ENCODE measurements at places on chromosomes 3 and 15.

GRCh38 chr15:37693926-37694325, 240.5 kb upstream of the TMCO5A start:
- DNase-seq = no peak

DNA sequence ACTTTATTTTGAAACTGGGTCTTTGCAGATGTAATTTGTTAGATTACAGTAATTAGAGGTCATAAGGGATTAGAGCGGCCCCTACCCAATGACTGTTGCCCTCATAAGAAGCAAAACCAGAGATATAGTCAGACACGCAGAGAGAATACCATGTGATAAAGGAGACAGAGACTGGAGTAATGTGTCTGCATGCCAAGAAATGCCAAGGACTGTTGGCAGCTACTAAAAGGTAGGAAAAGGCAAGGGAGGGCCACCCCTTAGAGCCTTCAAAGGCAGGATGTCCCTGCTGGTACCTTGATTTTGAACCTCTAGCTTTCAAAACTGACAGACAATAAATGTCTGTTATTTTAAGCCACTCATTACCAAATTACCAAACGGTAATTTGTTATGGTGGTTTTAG, 548.2 kb downstream of the FHIT start:
- DNase-seq = no peak

DNA sequence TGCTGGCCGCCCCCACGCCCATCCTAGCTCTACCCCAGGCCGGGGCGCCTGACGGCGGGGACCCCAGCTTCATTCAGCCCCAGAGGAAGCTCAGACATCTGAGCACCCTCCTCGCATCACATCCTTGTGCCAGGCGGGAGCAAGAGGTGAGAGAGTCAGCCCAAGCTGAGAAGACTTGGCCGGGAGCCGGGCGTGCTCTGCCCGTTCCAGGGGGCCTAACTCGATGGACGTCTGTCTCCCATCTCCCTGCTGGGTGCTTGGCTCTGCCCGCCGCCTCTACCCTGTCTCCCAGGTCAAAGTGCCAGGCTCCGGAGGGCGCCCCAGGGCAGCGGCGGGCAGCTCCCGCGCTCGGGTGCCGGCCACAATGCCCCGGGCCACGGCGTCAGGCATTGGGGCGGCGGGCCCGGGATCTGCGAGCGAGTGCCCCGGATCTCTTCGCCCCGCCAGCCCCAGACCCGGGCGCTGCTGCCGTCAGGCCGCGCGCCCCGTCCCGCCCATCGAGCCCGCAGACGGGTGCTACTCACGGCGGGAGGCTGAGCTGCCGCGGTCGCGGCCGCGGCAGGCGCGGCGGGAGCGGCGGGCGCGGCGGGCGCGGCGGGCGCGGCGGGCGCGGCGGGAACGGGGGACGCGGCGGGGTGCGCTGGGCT, 388 bp downstream of the DAPK2 start:
- DNase-seq = no peak

GRCh38 chr3:15102836-15103235, 3.9 kb upstream of the RBSN start:
- DNase-seq = no peak

- DNase-seq = no peak
These were observed 2.4 kb upstream of the MAGI1 start for GRCh38 chr3:66041116-66041515.

DNA sequence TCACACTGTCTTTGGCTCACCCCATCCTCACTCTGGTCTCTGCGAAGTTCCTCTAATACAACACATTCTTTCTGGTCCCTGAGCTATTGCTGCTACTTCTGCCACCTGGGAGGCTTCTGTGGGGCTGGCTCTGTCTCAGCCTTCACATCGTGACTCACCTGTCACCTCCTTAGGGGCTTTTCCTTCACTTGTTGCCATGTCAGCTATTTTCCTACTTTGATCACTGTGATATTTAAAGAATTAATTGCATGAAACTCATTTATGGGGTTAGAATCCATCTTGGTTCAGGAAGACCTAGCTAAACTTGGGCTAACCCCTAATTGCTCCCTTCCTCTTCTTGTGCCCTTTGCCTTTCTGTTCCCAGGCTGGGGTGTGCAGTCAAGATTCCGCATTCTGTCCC, 346.9 kb downstream of the WDR72 start:
- DNase-seq = no peak

DNA sequence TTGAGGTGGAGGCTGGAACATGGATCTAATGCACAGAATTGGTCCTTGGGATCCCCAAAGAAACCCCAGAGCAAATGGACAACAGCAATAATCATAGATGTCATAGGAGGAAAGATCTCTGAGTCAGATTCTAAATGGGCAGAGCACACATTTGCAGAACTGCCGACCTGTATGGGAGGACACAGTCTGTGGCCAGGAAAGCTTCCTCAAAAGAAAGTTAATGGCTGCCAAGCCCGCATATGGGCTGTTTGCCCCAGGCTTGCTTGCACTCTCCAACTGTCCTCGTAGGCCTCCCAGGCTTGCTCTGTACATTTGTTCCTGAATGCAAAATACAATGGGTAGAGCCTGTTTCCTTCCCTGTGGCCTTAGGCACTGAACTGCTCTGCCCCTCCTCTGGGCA, 102.0 kb upstream of the PLXNA1 start:
- DNase-seq = no peak

DNA sequence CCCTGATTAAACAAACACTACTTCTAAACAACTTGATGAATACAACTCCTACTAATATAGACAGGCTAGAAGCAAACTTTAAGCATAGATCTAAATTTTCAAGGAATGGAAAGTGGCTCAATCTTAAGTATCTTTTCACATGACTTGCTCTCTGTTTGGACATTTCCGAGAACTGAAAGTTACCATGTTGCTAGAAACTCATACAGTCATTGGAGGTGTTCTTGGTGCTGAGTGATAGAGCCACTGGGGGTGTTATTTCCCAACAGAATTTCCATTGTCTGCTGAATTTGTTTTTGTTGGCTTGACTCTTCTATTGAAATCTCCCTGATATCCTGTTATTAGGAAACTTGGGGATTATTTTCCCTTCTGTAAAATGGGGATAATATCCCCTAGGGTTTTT, 264.5 kb upstream of the RASGRP1 start:
- no peak for DNase-seq

- no peak for DNase-seq
These were observed 110.6 kb upstream of the TSPAN3 start for GRCh38 chr15:77181305-77182074.

DNA sequence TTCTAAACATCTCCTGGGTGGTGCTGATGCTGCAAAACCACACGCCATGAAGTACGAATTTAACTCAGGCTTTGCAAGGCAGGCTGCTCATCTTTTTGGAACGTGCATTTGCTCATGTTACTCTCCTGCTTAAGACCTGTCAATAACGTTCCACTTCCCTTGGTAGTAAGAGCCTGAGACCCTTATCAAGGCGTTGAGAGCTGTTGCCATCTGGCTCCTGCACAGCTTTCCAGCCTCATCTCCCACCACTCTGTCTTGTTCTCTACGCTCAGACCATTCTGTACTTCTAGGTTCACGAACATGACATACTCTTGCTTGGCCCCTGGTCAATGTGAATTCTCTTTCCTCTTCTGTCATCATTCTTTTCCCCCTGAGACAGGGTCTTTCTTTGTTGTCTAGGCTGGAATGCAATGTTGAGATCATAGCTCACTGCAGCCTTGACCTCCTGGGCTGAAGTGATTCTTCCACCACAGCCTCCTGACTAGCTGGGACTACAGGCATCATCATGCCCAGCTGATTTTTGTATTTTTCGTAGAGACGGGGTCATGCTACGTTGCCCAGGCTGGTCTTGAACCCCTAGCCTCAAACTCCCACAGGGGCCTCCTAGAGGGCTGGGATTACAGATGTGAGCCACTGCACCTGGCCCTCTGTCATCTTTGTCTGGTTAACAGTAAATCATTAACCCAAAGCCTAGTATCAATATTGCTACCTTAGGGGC, 202.8 kb downstream of the CADPS start:
- no peak for DNase-seq

- no peak for DNase-seq
These were observed 14.8 kb upstream of the CX3CR1 start for GRCh38 chr3:39294446-39295183.

DNA sequence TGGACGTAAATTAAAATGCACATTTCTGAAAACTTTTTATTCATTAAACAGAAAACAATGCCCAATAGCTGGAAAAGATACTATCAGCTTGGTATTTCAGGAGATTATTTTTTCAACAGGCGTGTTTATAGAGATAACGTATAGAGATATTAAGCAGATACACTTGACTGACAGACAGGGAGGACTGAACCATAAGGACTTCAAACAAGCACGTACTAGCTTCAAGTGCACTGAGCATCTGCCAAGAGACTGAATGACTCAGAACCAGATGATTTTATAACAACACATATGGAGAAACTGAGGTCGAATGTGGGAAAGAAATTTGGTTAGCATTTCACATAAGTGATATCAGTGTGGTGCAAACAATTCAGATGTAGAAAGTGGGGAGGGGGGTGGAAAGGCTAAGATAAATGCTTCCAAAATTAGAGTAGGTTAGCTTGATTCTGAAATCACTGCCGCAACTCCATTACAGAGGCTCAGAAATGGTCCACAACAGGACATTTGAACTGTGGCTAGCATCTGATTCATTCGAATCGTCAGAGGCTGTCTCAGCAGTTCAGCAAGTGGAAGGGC, 103.5 kb downstream of the SEMA6D start:
- DNase-seq = no peak

DNA sequence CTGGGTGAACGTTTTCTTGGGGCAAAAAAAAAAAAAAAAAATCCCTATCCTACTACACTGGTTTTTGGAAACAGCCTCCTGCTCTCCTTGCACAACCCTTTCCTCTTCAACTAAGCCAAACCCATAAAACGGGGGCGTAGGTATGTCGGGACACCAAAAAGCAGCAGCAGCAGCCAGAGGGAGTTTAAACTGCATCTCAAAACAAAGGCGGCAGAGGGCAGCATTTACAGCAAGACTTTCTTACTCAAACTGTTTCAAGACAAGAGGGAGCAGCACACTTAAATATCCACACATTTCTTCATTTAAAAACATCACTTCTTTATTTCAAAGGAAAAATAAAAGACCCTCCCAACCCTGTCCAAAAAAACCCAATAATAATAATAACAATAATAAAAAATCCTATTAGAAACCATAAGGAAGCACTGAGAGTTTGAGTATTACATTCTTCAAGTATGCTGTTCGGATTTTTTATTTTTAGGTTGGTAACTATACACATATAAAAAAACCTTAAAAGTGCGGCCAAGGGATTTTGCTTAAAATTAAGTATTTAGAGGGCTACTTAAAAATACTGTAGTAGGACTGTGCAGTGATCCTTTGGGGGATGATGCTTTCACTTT, 43.9 kb upstream of the PLXND1 start:
- DNase-seq = no peak

- DNase-seq = no peak
These were observed 39.6 kb downstream of the TLE3 start for GRCh38 chr15:70057931-70058641.

DNA sequence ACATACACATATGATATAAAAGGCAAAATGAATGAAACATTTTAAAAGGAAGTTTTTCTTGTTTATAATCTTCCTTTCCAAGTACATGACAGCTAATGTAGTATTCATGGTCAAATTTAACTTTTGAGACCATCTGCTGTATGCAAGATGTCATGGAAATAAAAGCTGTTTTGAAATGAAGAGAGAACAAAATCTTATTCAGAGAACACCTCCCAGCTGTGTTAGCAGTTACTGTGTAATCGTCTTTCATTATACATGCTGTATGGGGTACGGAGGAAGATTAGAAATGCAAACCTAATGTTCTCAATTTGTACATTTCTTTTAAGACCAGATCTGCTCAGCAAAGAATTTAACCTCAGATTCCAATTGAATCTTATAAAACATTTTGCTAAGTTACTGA, 1182.3 kb downstream of the OTOL1 start:
- DNase-seq = no peak

- DNase-seq = no peak
These were observed 646.4 kb upstream of the ADAMTS9 start for GRCh38 chr3:65334045-65334665.

DNA sequence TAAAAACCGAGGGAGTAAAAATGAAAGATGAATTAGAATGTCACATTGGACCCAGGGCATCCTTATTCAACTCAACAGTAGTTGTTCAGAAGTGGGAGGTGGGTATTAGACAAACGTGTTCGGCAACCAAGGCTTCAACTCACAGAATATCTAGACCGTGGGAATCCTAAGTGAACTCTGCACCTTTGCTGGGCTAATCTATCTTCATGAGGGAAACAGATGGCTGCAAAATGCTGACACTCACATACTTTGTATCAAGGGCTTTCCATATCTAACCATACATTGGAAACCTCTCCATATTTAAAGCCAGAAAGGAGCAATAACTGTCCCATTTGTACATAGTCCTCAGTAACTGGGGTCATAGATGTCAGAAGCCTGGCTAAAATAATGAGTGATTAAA, 20.9 kb downstream of the PLSCR1 start:
- no peak for DNase-seq

- no peak for DNase-seq
These were observed 41.1 kb downstream of the IGF1R start for GRCh38 chr15:98689431-98689861.

- DNase-seq = no peak
These were observed 15.6 kb downstream of the CHST2 start for GRCh38 chr3:143135150-143135549.

DNA sequence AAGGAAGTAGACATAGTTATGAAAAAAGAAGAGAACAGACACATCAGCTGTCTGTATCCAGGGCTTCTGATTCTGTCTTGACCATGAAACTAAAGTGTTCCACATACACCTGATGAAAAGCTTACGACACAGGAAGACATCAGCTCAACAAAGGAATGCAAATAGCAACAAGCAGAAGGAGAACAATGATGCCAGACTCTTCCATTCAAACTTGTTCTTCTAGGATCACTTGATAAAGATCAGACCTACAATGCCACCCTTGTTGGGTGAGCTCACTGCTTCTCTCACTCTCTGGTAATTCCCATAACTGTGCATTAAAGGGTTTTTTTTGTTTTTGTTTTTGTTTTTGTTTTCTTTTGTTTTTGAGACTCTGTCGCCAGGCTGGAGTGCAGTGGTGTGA, 49.7 kb downstream of the GATM start:
- no peak for DNase-seq

- no peak for DNase-seq
These were observed 5.1 kb downstream of the ONECUT1 start for GRCh38 chr15:52784799-52785671.
